ENCODE measurements at places on chromosomes 2 and 18. TPM values are rescaled to one million over a fixed set of nuclear protein-coding genes. Genes with fewer than 3 reads are reported as not detected.
A peak's percentile ranks its signal among the peaks of the same experiment; 100 is the strongest.

Gene RAB11FIP5
- polyA plus RNA-seq, result 21.2 TPM

Gene ST8SIA3
- polyA plus RNA-seq, result not detected

Gene CFAP53
- 0.28 TPM for polyA plus RNA-seq

Gene INO80C
- 16.9 TPM for polyA plus RNA-seq

Gene SRBD1
- 12.8 TPM for polyA plus RNA-seq

Gene FBXO48
- polyA plus RNA-seq, result 1.9 TPM

Gene MROH2A
- not detected for polyA plus RNA-seq

Gene EN1
- 4.4 TPM for polyA plus RNA-seq

Gene C18orf63
- not detected for polyA plus RNA-seq

Gene FMNL2
- polyA plus RNA-seq, result 26.7 TPM

Gene GYPC
- polyA plus RNA-seq, result 106 TPM

GRCh38 chr2:217530392-217531090 lies 472.3 kb downstream of the TNS1 start:
- DNase-seq, result no peak

GRCh38 chr2:103459283-103459682 lies 697.5 kb downstream of the TMEM182 start:
- DNase-seq, result no peak

GRCh38 chr2:107308835-107309234 lies 422.9 kb upstream of the ST6GAL2 start:
- no peak for DNase-seq

DNA sequence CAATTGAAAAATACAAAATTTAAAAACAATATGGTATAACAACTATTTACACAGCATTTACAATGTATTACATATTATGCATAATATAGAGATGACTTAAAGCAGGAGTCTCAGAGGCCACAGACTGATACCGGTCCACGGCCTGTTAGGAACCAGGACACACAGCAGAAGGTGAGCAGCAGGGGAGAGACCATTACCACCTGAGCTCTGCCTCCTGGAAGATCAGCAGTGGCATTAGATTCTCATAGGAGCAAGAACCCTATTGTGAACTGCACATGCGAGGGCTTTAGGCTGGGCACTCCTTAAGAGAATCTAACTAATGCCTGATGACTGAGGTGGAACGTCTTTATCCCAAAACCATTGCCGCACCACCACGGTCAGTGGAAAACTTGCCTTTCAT lies 58.0 kb downstream of the SMAD2 start:
- DNase-seq, result no peak

DNA sequence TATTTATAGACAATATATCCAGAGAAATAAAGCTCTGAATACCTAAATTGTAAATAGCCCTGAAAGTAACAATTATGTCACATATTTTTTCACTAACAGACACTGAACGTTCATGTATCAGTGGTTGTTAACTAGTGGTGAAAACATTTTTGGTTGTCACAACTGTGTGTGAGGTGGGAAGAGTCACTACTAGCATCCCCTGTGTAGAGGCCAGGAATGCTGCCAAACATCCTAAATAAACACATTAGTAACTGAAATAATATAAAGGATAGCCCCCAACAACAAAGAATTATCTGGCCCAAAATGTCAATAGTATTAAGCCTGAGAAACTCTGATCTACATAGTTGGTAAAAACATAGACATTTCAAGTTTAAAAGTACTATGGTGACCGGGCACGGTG lies 64.5 kb downstream of the ROCK1 start:
- DNase-seq, result no peak

GRCh38 chr2:130385709-130386108 lies 29.9 kb downstream of the PTPN18 start:
- DNase-seq, result no peak

DNA sequence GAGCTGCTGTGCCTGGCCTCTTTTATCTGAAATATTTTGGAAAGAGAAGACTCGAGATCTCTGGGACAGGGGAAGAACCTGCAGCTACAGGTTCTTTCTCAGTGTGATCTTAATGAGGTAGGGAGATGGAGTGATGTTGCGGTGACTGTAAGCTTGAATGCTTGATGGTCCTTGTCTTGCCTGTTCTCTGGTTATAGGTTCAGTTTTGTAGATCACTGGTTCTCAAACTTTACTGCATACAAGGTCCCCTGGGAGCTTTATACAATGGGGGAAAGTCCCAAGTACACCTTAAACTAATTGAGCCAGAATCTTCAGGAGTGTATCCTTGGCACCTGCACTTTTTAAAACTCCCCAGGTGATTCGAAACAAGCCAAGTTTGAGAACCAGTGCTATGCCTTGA lies 136.7 kb upstream of the CXCR4 start:
- DNase-seq, result no peak

DNA sequence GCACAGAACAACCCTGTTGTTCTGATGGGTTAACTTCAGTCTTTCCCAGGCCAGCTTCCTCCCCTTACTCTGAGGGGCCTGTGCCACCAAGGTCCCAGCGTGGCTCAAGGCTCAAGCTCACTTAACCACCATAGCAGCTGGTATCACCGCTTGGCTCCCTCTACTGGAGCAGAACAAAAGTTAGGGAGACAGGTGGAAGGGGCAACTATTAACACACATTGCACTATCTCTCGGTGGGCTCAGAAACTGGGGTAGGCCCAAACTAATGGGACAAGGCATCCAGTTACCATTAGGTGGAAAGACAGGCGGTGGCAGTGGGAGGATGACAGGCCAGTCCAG lies 88.7 kb upstream of the ATL2 start:
- DNase-seq, result no peak

GRCh38 chr2:112108178-112108832 lies 29.9 kb upstream of the FBLN7 start:
- DNase-seq, result no peak

DNA sequence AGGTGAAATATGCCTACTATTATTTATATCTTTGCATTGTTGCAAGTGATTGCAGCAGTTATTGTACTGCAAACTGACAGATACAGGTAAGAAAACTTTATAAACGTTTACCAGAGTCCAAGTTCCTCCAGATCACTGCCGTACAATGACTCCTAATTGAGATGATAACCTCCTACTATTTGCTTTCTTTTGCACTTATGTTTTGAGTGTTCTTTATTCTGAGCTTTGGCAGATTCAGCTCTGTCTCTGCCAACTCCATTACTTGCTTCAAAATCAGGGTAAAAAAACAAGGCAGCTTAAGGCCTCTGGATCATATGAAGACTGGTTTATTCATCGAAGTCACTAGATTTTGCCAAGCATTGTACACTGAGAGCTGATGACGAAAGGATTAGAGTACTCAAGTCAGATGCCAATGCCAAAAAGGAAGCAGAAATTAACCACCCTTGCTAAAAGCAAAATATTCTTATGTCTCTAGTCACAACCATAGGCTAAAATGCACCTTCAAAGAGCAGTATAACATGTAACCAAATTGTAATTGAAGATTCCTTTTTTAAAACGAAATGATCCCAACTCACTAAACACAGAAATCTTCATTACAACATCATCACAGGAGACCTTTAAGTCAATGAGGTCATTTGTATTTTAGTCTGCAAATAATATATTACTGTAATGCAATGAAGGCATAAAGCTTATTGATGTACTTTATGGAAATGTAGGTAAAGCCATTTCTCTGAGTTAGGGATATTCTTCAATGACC lies 10.5 kb upstream of the IKZF2 start:
- DNase-seq, result no peak

DNA sequence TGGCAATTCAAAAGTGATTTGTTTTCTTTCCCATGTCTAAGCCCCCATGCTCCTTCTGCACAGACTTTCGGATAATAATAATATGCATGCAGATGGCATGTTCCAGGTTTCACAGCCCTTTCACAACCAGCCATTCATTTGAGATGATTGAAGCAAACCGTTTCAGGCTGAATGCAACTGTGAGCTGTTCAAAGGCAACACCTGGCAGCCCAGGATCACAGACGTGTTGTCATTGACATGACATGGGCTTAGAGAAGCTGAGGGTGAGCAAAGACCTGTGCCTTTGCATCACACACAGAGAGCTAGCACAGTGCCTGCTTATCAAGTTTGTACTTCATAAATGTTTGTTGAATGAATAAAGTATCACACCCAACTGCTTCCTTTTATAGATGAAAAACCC lies 12.4 kb upstream of the ERMN start:
- no peak for DNase-seq

DNA sequence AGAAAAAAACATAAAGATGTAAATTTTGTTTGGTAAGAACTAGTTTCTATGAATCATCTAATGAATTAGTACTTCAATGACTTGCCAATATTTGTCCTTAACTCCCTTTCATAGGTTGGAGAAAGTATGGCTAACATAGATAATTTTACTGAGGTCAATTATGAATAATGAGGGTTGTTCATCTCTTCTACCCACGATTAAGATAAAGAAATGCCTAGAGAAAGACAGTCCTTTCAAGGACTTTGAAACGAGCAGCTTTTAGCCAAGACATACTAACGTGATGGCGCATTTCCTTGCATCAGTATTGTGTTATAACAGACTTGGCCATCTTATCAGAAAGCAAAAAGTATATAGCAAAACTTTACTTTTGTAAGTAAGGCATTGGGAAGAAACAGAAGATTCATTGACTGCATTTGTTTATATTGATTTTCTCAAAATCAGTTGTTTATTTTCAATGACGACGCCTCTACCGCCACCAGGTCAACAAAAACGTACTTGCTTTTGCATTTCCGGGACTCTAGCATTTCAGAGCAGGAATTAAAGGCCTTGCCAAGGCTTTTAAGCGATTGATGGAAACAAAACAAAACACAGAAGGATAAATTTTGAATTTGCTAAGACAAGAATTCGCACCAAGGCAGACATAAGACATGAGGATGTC lies 961 bp downstream of the RBM43 start:
- DNase-seq, result no peak

- DNase-seq, result no peak
Measured at GRCh38 chr2:125721072-125721721, 934.8 kb upstream of the GYPC start.

GRCh38 chr2:63872571-63873328 lies 31.1 kb downstream of the UGP2 start:
- DNase-seq, result no peak

GRCh38 chr2:13089971-13090370 lies 373.2 kb downstream of the TRIB2 start:
- DNase-seq, result peak; percentile 30

DNA sequence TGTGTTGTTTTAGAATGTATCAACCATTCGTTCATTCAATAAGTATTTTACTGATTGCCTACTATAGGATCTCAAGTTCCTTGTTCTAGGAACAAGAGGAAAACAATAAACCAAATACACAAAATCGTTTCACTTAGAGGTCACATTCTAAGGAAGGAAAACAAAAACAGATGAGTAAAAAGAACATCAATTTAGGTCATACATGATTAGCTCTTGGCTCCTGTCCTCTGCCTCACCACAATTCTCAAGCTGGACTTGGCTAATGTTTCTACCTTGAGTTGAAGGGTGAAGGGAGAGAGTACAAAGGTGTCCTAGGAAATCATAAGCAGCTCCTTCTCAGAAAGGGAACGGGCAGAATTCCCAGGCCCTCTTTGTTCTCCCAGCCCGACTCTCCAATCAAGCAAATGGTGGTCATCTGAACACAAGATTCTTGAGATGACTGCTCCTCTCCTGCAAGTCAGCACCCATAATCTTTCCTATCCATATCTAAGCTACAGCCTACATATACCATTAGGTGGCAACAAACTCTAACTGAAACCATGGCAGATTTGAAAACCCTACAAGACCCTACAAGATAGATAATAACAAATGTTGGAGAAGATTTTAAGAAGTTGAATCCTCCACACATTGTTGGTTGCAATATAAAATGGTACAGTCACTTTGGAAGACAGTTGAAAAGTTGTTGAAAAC lies 76.0 kb downstream of the CBLN2 start:
- no peak for DNase-seq

- DNase-seq, result peak; percentile 18
Measured at GRCh38 chr2:67625690-67626475, 228.8 kb downstream of the ETAA1 start.

GRCh38 chr2:115303-115702 lies 69.0 kb upstream of the FAM110C start:
- no peak for DNase-seq

GRCh38 chr2:77155511-77155910 lies 366.7 kb downstream of the LRRTM4 start:
- DNase-seq, result no peak

- no peak for DNase-seq
Measured at GRCh38 chr2:63581298-63581961, 6.8 kb downstream of the WDPCP start.

- DNase-seq, result no peak
Measured at GRCh38 chr2:160223560-160223959, 23.5 kb upstream of the ITGB6 start.

DNA sequence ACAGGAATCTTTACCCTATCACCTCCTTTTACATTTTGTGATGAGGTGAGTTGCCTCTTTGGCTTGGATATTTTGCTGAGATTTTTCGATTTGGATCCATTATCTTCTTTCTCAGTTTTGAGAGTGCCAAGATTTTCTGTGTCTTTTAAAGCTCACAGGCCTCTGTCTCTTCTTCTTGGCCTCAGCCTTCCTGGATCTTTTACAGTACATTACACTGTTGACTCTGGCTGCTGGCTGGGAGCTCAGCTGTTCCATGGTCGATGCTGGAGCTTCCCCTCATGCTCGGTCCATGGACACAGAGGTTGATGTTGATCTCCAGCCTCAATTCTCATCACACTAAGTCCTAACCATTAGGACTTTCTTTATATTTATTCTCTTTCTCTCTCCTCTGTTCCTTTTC lies 332.8 kb upstream of the UBE2E3 start:
- DNase-seq, result peak; percentile 88

DNA sequence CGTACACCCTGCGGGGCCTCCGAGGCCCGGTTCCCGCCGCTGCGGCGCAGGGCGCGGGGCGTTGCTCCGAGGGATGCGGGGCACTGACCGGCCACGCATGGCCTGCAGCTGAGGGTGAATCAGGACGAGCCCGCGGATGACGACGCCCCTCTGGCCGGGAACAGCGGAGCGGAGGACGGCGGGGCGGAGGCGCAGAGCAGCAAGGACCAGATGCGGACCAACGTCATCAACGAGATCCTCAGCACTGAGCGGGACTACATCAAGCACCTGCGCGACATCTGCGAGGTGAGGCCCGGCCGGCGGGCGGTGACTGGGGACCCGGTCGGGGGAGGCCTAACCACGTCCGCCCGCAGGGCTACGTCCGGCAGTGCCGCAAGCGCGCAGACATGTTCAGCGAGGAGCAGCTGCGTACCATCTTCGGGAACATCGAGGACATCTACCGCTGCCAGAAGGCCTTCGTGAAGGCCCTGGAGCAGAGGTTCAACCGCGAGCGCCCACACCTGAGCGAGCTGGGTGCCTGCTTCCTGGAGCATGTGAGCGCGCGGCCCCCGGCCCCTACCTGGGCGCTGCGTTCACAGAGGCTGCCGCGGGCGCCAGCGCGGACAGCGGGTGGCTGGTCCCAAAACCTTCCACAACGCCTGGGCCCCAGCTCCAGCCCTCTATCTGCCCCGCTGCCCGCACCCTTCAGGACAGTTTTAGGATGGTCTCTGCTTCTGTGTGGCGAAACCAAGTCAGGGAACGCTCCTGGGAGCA lies 53.2 kb downstream of the FAM168B start:
- DNase-seq, result no peak

DNA sequence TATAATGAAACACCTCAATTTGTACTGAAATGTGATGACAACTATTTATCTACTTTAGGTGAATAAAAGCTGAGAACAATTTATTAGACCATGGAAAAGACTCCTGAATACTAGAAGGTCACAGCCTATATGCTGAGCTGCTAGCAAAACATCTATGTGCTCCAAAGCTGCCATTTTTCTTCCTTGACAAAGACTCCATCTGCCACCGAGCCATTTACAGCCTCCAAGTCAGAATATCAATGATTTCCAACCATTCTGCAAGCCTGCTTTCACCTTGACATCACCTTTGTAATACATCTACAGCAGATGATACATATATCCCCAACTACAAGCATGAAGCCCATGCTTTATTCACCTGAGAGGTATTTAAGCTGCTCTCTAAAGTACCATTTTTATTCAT lies 84.9 kb downstream of the BAZ2B start:
- DNase-seq, result no peak
